Neural crest cell (in vitro differentiated cells): ENCODE measurements at places on chromosomes 3 and 15. TPM values are rescaled to one million over a fixed set of nuclear protein-coding genes. Genes with fewer than 3 reads are reported as not detected.

DNA sequence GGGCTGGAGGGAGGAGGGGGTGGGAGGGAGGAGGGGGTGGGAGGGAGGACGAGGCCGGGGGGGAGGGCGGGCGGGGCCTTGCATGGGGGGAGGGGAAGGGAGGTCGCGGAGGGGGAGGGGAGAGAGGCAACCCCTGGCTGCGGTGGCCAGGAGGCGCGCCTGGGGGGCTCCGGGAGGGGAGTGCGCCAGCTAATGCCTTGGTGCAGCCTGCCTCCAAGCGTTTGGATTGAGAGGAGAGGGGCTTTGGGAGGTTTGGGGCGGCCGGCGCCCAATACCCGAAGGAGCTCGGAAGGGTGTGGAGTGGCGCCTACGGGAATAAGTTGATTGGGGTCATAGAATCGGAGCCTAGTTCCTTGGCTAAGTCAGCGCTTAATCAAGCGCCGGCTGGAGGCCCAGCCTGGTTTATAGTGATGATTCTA is 557 bp downstream of the TFG start:
- H3K4me1 ChIP-seq = peaks cover 26% of the 10 kb centered on the region
- H3K4me3 ChIP-seq = peak overlapping the region; percentile 82
- H3K27me3 ChIP-seq = peaks cover 44% of the 10 kb centered on the region
- peaks cover 14% of the 10 kb centered on the region for H3K36me3 ChIP-seq
- peak overlapping the region; percentile 96 for H3K27ac ChIP-seq

GRCh38 chr15:84669726-84670125 is 11.7 kb upstream of the NMB start:
- H3K4me1 ChIP-seq = no peaks in the 10 kb centered on the region
- H3K36me3 ChIP-seq = peaks cover 25% of the 10 kb centered on the region
- no peak for DNase-seq
- H3K27ac ChIP-seq = no peak overlapping the region
- H3K27me3 ChIP-seq = no peaks in the 10 kb centered on the region
- H3K4me3 ChIP-seq = no peak overlapping the region

DNA sequence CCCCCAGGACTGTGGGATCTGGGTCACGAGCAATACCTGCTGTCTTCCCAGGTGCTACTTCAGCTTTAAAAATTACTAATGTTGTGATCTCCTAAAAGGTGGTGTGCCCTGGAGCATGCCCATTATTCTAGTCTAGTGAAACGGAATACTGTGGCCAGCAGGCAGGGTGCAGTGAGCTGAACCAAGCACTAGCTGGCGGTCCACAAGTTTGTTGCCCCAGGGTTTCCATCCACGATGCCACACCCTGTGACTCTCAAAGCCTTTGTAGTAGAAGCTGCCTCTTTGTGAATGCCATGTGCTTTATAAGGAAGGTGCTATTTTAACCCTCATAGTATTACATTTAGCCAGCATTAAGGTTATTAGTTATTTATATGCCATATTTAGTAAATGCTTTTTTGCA is 49.1 kb downstream of the PXYLP1 start:
- DNase-seq = no peak
- no peak overlapping the region for H3K4me3 ChIP-seq
- peaks cover 11% of the 10 kb centered on the region for H3K4me1 ChIP-seq
- H3K27me3 ChIP-seq = no peaks in the 10 kb centered on the region
- H3K36me3 ChIP-seq = peaks cover 14% of the 10 kb centered on the region
- no peak overlapping the region for H3K27ac ChIP-seq

The GRAMD2A gene
- 0.35 and 0.48 TPM in 2 replicates for total RNA-seq

DNA sequence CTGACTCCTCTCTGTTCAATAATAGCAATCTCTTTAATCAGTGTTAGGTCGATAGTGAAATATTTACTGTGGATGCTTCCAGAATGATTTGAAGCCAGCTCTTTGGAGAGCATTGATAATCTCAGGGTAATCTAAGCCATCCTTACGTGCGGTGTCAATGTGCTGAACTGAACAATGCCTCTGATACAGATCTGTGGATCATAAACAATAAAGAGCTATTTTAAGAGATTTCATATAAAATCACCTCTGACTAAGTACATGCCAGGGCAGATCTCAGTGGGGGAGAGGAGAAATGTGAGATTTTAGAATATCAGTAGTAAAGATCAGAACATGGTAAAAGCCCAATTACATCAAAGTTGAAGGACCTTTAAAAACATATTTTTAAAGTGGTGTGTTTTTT is 319.3 kb upstream of the GBE1 start:
- peaks cover 14% of the 10 kb centered on the region for H3K4me1 ChIP-seq
- no peak overlapping the region for H3K4me3 ChIP-seq
- no peaks in the 10 kb centered on the region for H3K27me3 ChIP-seq
- H3K36me3 ChIP-seq = no peaks in the 10 kb centered on the region
- no peak overlapping the region for H3K27ac ChIP-seq

The LMCD1 gene
- 28.4 and 29.0 TPM in 2 replicates for total RNA-seq

- no peaks in the 10 kb centered on the region for H3K36me3 ChIP-seq
- peaks cover 55% of the 10 kb centered on the region for H3K4me1 ChIP-seq
- H3K27ac ChIP-seq = no peak overlapping the region
- H3K4me3 ChIP-seq = no peak overlapping the region
- no peak for DNase-seq
- no peaks in the 10 kb centered on the region for H3K27me3 ChIP-seq
These were observed 62.9 kb upstream of the PTX3 start for GRCh38 chr3:157373783-157374182.

GRCh38 chr15:49064281-49064653 is 18.0 kb upstream of the SECISBP2L start:
- DNase-seq = no peak
- no peak overlapping the region for H3K27ac ChIP-seq
- no peaks in the 10 kb centered on the region for H3K36me3 ChIP-seq
- no peak overlapping the region for H3K4me3 ChIP-seq
- no peaks in the 10 kb centered on the region for H3K27me3 ChIP-seq

GRCh38 chr3:111936191-111936841 is 42.5 kb upstream of the ABHD10 start:
- no peaks in the 10 kb centered on the region for H3K27me3 ChIP-seq
- H3K4me3 ChIP-seq = no peak overlapping the region
- DNase-seq = no peak
- no peak overlapping the region for H3K27ac ChIP-seq
- peaks cover 36% of the 10 kb centered on the region for H3K36me3 ChIP-seq

- no peaks in the 10 kb centered on the region for H3K36me3 ChIP-seq
- H3K27me3 ChIP-seq = peaks cover 22% of the 10 kb centered on the region
- DNase-seq = no peak
- H3K27ac ChIP-seq = no peak overlapping the region
- H3K4me1 ChIP-seq = no peaks in the 10 kb centered on the region
These were observed 76.4 kb upstream of the ETV5 start for GRCh38 chr3:186185194-186185787.

DNA sequence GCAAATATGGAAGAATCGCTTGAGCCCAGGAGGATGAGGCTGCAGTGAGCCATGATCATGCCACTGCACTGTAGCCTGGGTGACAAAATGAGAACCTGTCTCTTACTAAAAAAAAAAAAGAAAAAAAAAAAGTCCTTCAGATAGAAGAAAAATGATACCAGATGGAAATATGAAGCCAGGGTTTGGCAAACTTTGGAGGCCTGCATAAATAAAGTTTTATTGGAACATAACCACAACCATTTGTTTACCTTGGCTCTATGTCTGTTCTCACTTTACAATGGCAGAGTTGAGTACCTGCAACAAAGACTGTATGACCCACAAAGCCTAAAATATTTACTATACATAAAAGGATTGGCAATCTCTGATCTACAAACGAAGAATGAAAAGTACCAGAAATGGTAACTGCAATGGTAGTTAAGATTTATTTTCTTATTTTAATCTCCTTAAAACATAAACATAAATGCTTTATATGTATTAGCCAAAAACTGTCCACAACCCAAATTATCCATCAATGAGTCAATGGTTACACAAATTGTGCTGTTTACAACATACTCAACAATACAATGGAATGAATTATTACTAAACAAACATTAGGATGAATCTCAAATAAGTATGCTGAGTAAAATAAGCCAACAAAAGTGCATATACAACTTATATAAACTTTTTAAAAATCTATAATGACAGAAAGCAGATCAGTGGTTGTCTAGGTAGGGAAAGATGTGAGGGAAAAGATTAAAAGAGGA is 41.8 kb downstream of the GOLGB1 start:
- no peak for DNase-seq
- no peaks in the 10 kb centered on the region for H3K4me1 ChIP-seq
- peaks cover 20% of the 10 kb centered on the region for H3K36me3 ChIP-seq
- no peaks in the 10 kb centered on the region for H3K27me3 ChIP-seq

GRCh38 chr3:126216416-126216815 is 36.0 kb upstream of the ALDH1L1 start:
- peaks cover 6% of the 10 kb centered on the region for H3K27me3 ChIP-seq
- no peak overlapping the region for H3K4me3 ChIP-seq
- H3K27ac ChIP-seq = no peak overlapping the region
- peaks cover 9% of the 10 kb centered on the region for H3K36me3 ChIP-seq

DNA sequence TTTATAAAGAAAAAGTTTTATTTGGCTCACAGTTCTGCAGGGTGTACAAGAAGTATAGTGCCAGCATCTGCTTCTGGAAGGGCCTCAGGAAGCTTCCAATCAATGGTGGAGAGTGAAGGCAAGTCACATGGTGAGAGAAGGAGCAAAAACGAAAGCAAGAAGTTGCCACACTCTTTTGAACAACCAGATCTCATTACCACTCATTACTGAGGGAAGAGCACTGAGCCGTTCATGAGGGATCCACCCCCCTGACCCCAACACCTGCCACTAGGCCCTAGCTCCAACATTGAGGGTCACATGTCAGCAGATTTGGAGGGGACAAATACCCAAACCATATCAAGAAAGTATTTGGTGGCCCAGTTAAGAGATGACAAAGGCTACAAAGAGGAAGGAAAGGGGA is 239.3 kb upstream of the UBE2E1 start:
- H3K4me3 ChIP-seq = no peak overlapping the region
- peaks cover 18% of the 10 kb centered on the region for H3K4me1 ChIP-seq
- H3K36me3 ChIP-seq = peaks cover under 1% of the 10 kb centered on the region
- DNase-seq = no peak
- H3K27me3 ChIP-seq = no peaks in the 10 kb centered on the region

The CFAP100 gene
- total RNA-seq = 1.1 and 1.7 TPM in 2 replicates
